SHP77 (cell line): ENCODE measurements at places on chromosomes 12 and 14.

DNA sequence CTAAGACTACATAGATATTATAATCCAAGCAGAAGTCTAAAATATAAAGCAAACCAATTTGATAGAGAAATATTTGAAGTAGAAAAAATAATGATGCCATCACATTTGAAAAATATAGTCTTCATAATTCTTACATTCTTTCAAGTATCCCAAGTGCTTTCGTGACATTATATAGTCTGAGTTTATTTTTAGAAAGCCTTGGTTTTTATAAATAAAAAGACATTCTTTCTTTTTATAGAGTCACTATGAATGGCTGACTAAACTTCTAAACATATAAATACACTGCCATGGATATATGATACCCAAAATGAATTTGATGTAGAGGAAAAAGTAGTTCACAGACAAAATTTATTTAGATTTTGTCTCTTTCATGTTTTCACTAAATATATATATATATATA, 135.1 kb upstream of the PDZRN4 start:
- no peak for DNase-seq

DNA sequence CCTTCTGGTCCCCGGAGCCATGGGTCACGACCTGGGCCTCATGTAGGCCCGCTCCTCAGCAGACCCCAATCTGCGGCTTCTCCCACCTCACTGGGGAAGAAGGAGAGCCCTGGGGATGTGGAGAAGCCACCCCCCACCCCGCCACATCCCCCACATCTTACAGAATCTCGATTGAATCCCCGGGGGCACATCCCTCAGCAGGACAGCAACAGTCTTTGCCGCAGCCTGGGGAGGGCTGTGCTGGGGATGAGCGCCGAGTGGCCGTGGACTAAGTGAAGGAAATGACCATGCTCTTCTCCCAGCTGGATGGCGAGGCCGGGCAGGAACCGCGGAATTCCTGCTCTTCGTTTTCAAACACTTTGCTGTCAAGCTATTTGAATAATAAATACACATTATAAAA, 169.0 kb upstream of the RTL1 start:
- DNase-seq, result no peak

DNA sequence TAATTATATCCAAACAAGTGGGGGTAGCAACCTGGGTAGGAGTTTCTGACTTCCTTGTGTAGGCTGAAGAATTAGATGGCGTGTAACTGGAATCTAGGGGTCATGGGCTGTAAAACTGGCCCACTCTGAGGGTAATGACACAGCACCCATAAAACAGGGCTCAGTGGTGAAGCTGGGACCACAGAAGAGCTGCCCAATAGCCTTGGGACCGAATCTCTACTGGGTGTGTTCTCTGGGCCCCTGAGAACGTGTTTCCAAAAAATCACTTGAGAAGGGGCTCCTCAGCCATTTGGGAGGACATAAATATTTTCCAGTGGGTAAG, 3.7 kb downstream of the RNASE8 start:
- no peak for DNase-seq

DNA sequence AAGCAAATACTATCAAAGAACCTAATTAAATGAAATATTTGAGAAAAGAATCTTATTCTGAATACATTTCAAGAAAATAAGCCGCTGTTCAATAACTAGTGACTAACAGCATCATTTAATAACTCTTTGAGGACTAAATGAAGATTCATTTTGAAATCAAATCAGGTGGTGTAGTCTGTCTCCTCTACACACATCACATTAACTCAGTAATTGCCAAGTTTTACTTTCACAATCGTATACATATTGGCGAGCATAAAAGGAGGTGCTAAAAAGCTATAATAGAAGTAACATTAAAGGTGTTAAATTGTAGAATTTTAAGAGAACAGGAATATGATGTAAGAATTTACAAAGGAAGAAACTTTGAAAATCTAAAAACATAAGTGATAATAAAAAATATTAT, 185.1 kb downstream of the MDGA2 start:
- DNase-seq, result no peak

- DNase-seq, result no peak
Observed at GRCh38 chr14:89848165-89848564, 106.4 kb downstream of the EFCAB11 start.

DNA sequence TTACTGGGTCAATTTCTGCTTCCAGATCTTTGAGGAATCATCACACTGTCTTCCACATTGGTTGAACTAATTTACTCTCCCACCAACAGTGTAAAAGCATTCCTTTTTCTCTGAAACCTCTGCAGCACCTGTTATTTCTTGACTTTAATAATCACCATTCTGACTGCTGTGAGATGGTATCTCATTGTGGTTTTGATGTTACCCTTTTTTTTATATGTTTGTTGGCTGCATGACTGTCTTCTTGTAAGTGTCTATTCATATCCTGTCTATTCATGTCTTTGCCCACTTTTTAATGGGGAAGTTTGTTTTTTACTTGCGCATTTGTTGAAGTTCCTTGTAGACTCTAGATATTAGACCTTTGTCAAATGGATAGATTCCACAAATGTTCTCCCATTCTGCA, 324.9 kb downstream of the NAV3 start:
- no peak for DNase-seq

DNA sequence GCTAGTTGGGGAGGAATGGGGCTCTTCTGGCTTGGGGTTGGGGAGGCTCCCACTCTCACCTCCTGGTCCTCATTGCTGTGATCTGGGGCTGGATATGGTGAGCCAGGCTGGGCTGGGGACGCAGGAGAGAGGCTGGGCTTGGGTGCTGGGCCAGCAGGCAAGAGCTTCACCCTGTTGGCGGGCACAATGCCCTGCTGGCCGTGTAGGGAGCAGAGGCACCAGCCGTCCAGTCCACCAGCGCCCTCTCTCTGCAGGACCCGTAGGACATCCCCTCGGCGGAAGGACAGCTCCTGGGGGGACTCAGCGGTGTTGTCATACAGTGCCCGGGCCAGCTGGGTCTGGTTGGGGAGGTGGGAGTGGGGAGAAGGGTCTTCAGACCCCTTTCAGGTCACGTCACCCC, 4.5 kb downstream of the EFS start:
- DNase-seq, result no peak

DNA sequence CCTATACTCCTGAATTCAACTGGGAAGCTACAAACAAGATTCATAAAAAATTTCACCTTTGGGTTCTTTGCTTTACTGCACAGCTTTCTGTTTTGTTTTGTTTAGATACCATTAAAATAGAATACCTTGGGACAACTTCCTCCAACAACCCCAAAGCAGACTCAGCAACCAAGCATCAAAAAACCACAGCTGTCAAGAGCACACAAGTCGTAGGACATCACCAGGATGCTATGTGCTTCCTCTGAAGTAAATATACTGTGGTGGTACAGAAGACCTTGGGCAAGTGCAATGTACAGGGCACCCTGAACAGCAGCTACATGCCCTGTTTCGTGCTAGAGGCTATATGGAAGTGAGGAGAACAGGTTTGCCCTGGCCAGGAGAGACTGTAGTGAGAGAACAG, 359.3 kb downstream of the BCL11B start:
- DNase-seq, result no peak

DNA sequence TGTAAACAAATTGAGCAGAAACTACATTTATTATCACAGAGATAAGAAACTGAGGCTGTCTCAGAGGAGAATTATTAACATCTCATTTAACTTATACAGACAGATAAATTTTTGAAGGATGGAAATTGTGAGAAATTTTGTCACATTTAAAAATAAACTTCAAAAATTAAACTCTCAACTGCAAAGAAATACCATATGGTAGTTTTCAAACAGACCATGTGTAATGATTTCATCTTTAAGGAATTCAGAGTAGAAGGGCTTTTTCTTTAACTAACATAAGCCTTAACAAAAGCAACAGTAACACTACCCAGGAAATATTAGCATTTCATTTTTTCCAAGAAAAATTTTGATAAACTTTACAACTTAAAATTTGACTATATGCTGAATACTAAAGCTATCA, 26.6 kb downstream of the NUP37 start:
- DNase-seq, result no peak

DNA sequence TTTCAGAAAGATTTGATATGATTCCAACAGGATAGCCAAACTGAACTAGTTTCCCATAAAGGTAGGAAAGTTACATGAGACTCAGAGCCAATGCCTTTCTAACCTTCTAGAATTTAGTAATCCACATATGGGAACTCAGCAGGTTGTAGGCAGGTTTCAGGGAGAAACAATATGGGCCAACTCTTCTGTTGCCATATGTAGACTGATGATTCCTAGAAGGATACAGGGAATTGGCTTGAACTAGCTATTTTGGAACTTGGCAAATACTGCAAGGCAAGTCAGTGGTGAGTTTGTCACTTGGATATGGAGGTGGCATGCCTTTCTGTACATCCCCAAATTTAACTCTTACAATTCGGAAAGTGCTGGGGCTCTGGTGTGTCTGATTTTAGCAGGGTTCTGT, 15.5 kb downstream of the SUDS3 start:
- DNase-seq, result no peak

DNA sequence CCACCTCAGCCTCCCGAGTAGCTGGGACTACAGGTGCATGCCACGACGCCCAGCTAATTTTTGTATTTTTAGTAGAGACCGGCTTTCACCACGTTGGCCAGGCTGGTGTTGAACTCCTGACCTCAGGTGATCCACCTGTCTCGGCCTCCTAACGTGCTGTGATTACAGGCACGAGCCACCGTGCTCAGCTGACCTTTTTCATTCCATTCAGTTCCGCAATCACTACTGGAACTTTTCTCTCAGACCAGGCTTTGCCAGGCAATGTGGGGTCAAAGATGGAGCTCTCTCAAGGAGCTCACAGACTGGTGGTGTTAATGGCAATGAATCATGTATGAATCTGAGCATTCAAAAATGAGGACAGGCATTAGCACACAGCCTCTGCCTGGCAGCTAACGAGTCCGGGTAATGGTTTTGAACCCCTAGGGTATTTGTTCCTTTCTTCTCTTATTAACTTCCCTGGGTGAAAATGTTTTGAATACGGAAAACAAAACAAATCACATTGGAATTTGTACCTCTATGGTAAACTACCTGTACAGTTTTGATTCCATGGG, 9.4 kb upstream of the TCHP start:
- no peak for DNase-seq

- DNase-seq, result no peak
Observed at GRCh38 chr12:23350808-23351207, 598.7 kb downstream of the SOX5 start.

- DNase-seq, result no peak
Observed at GRCh38 chr12:12473223-12473622, 89.4 kb downstream of the DUSP16 start.

DNA sequence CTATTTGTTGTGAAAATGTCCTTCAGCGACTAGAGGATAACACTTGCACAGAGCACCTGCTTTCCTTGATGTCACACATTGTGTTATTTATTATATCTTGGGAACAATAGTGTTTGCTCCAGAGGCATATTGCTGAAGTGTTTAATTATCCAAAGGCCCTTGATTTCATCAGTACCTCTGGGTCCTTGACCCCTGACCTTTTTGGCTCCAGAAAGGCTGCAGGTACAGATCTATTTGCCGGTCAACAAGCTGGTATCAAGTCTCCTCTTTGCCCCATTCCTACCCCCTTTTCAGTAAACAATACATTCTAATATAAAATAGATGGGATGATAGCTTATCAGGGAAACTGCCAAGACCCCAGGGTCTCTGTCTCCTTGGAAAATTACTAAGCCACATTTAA, 206.8 kb downstream of the DACT1 start:
- peak; percentile 43 for DNase-seq

- DNase-seq, result no peak
Observed at GRCh38 chr14:99821519-99822508, 28.6 kb downstream of the EML1 start.

DNA sequence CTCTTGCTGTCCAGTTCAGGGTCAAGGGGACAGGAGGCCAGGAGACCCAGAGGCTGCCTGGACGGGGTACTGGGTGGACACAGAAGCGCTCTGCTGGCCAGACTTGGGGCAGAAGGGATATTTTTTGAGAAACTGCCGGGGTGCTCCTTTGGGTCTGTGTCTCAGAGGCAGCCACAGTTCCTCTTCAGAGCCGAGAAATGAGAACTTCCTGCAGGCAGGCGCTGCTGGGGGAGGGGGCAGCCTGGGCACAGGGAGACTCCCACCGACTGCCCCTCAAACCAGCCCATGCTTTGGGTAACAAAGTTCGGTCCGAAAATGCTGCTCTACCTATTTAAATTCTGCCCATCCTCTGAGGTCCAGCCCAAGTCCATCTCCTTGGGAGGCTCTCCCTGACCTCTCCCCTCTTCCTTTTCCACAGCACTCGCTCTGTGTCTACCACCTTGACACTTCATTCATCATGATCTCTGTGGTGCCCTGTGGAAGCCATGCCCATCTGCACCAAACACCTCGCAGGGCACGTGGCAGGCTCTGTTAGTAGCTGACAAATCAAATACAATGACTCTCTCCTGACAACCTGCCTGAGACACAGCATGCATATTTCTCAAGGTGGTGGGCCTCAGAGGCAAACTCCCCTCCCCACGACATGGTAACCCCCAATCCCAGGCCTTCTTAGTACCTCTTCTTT, 16.4 kb downstream of the HDAC7 start:
- no peak for DNase-seq

- DNase-seq, result no peak
Observed at GRCh38 chr14:99158150-99158549, 113.8 kb downstream of the BCL11B start.

- peak; percentile 84 for DNase-seq
Observed at GRCh38 chr14:47675466-47676314, at the start of gene MDGA2. TSS of gene MDGA2 (minus strand) at chr14:47675605.

DNA sequence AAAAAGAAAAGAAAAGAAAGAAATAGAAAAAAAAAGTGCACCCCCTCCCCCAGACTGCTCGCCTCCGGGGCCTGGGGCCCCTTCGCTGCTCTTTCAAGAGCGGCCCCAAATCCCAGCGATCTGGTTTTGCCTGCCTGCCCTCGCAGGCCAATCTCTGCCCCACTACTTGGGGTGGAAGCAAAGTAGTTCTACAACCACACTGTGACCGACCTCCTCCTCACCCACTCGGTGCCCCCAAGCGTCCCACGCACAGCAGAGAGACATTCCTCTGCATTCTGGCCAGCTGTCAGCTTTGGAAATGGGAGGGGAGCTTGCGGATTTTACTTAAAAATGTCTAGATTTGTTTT, 2.4 kb upstream of the TBX3 start:
- DNase-seq, result no peak

DNA sequence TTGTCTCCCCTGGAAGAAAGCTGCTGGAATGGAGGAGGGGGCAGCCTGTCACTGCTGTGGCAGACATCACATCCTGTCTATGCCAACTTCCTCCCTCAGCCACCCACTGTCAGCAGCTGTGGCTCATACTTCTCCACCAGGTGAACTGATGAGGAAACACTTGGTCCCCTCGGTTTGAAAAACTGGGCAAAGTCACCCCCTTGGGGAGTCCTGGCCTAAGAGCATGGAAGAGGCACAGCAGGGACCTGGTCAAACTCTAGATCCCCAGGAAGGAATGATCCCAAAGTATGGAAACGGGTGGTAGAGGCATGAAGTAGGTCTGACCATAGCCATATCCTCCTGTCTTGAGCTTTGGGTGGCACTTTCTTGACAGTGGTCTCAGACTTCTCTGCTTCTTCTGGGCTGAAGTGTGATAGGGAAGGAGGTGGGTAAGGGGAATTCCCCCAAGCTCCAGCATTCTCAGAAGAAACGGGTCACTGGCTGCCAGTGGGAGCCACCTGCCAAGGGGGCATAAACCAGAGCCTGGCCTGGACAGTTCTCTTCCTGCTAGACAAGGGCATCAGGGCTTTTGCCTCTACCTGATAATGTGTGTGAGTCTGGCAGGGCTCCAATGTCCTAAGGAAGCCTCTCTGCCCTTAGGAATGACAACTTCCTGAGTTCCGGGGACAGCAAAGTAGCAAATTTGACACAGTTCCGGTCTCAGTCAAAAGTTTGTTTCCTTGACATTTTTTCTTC, 36.0 kb downstream of the FMNL3 start:
- no peak for DNase-seq

GRCh38 chr12:48768147-48768546, 20.7 kb downstream of the ADCY6 start:
- DNase-seq, result no peak
